ENCODE measurements at places on chromosomes 3 and 15.

DNA sequence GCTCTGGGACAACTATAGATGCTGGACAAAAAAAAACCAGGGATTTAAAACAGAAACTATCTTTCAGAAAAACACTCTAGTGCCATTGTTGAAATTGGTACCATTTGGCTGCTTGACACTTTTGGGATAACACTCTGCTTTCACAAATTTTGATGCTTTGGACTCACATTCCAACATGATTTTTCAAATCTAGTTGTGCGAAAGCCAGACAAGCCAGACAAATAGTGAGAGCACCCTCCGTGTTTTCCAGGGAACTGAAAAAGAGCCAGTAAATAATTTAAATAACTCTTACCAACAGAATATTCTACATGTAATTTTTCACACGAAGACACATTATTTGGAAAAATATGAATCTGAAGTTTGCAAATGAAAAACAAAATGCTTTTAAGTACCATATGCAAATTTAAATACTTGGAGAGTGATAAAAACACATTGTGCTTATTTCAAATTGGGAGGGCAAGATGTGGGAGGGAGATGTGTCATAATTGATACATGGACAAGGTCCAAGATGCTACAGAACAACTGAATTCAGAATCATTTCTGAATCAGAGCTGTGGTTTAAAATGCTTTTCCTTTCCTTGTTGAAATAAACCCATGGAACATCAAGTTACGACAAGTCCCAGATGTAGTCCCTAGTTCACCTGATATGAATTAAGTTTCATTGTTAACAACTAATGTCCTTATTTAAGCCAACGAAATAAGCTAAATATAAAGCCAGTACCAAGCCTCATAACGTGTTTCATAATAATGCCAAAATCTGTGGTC is 144.2 kb upstream of the SOX2 start:
- no peak for DNase-seq

DNA sequence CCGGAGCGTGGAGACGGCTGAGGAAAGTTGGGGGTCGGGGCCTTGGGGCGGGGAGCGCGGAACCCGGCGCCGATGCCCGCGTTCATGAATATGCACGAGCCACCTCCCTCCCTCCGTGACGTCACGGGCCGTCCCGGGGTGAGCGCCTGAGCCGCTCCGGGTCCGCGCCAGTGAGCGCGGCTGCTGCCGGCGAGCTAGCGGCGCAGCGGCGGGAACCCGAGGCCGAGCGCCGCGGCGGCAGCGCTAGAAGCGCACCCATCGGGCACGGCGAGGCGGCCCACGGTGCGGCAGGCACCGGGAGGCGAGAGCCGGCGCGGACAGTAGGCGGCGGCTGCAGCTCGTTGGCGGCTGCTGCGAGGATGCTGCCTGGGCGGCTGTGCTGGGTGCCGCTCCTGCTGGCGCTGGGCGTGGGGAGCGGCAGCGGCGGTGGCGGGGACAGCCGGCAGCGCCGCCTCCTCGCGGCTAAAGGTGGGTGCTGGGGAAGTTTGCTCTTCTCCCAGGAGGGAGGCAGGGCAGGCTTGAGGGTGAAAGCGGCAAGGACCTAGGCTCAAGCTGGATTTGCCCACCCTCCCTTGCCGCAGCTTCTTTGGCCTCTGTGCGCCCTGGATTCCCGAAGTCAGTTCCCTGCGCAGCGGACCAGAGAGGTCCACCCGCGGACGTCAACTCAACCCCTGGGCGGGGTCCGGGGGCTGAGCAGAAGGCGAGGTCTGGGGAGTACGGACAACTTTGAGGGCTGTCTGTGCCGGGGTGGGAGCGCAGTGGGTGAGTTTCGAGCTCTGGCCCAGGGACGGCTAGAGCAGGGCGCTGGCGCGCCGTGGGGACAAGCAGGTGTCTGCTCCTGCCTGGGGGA is at the start of gene CLSTN2:
TSS of gene CLSTN2 (plus strand) at position 170 of the 850 bp plus-strand sequence.
- DNase-seq, result peak; percentile 43

- no peak for DNase-seq
These were observed 214.5 kb downstream of the MTHFS start for GRCh38 chr15:79682285-79682684.

GRCh38 chr15:101242999-101243336 is 8.9 kb downstream of the CHSY1 start:
- DNase-seq, result no peak

DNA sequence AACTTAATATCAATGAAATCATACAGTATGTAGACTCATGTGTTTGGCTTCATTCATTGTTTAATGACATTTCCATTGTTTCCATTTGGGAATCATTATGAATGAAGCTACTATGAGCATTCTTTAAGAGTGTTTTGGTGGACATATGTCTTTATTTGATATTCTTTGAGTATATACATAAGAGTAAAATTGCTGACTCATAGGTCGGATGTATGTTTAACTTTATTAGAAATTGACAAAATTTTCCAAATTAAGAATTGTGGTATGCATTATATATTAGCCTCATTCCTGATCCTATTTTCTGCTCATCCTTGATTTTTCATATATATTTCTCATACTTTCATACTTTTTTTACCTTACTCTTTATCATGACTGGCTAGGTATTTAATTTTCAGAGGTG is 28.7 kb upstream of the CMC1 start:
- no peak for DNase-seq

DNA sequence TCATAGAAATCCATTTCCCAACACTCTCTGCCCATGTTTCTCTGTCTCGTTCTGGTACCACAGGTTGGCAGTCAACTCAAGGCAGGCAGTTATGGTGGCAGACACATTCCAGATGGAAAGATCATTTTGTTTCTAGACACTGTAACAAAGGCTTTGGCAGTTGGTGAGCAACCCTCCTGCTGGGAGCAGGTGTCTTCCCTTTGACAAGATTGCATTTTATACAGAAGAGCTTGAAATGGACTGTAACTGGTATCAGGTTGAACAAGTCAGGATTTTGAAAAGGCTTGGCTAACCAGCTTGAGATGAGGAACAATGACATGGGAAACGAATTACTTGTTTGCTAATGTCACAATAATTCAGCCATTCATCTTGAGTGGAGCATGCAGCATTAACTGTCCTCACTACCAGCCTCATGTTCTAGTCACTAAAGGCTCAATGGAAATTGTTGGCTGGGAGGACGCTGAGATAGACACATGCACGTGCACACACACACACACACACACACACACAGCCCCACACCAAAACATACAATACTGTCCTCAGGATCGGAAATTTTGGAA is 170.0 kb downstream of the SEMA6D start:
- DNase-seq, result no peak

DNA sequence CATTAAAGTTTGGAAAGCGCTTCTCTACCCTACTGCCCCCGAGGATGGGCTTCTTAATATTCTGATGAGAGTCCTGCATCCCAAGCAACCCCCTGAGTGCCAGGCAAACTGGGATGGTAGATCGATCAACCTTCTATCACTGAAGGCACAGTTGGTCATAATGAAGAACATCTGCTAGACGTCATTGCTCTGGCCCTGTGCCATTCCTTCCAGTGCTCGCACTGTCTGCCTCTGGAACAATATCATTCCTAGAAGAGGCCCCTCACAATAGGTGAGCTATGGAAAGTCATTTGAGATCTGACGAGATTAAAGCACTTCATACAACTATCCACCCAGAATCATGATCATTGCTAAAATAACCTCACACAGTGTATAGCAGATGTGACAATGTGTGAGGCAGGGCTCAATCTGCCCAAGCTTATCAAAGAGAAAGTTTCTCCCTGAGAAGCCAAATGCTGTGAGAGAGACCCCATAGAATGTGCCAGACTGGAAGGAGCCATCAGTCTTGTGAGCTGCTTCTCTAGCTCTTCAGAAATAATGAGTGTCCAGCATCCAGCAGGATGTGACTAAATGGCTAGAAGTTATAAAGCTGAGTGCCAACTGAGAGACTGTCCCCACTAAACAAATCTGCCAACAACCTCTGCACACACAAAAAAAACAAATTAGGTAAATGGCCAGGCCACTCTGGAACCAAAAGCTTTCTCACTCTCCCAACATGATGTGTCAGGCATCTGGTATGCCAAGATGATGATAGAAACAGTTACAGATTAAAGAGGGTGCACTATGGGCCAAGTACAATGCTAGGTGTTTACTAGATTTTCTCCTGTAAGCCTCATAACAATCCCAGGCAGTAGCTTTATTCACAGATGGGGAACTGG is 165.5 kb downstream of the NECTIN3 start:
- no peak for DNase-seq

GRCh38 chr3:186413615-186414415 is 51.8 kb upstream of the DGKG start:
- DNase-seq, result peak; percentile 20

DNA sequence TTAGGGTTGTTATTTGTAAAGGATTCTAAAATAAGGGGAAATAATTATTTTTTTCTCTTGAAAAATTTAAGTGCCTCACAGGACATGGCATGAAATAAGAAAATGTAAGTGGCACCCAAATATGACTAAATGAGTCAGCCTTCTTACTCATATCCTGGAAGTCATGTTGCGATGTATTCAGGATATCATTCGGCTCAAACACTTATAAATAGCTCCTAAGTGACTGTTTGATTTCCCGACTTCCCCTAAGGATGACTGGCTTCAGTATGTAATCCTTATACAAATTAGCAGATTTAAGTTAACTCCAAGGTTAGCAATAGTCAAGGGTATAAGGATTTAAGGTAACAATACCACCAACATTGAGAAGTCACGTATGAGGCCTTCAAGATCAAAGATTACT is 57.3 kb upstream of the OSTN start:
- DNase-seq, result no peak

- peak; percentile 17 for DNase-seq
These were observed 851 bp downstream of the AP2M1 start for GRCh38 chr3:184175506-184175905.

GRCh38 chr3:160564258-160564911 is 986 bp downstream of the KPNA4 start:
- peak; percentile 27 for DNase-seq

- DNase-seq, result no peak
These were observed 6.9 kb downstream of the COL7A1 start for GRCh38 chr3:48588230-48588629.

DNA sequence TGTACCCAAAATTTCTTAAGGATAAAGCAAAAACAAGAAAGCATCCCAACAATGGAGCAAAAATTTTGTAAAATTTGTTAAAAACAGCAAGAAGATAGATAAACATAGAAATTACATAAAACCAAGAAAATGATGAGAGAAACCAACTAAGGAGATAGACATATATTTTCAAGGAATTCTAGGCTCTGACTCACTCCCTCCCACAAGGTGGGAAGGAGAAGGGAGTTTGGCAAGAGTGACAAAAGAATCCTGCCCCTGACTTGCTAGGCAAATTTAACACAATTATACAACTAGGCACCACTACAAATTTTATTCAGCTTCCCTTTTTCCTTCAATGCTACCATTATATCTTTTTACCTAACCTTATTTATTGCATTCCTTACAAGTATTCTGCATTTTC is 70.9 kb downstream of the MYO9A start:
- DNase-seq, result no peak

DNA sequence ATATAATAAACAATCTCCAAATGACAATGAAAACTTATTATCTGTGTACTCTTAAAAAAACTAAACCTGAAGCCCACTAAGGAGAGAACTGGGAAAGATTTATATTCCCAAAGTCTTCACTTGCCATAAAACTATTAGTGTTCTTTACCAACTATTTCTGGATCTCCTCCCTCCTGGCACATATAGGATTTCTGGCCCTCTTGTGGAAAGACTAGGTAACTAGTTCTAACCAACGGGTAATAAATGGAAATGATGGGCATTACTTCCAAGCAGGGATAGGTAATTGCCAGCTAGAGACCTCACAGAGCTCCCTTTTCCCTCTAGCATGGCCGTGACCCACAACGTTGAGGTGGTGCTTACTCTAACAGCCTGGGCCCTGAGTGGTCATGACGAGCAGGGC is 110.1 kb downstream of the DNAH12 start:
- DNase-seq, result peak; percentile 59

- DNase-seq, result no peak
These were observed 646.4 kb upstream of the ADAMTS9 start for GRCh38 chr3:65334045-65334665.

GRCh38 chr3:105436687-105437086 is 70.0 kb downstream of the ALCAM start:
- DNase-seq, result no peak

DNA sequence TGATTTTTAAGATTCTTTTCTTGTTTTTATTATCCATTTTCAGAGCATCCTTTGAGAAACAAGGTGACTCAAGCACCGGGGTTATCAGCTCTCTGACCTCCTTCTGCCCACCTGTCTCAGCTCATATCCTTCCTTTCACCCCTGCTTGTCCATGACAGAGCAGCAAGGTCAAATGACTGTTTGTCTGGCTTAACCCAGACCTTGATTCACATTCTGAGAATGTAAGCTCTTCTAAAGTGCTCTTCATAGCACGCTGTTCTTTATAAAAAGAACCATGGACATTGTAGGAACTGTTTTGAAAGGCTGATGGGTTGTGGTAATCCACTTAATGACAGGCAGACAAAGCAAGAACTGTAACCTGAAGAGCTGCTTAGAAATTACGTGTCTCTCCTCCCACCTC is 122.5 kb downstream of the CHST2 start:
- no peak for DNase-seq

DNA sequence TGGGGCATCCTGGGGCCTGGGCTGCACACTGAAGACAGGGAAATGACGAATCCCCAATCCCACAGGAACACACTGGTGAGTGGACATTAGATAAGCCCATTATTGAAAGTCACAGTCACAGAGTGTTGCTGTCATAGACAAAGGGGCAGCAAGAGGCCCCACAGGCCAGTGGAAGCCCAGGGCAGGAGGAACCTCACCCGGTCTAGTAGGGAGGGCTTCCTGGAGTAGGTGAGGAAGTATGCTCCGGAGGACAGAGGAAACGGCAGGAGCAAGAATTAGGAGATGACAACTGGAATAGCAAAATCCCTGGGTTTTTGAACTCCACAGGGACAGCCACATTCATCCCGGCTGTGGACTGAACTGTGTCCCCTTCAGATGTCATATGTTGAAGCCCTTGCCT is 101.2 kb downstream of the TPRA1 start:
- no peak for DNase-seq

GRCh38 chr3:169813278-169813677 is 574 bp upstream of the LRRC34 start:
- peak; percentile 19 for DNase-seq

DNA sequence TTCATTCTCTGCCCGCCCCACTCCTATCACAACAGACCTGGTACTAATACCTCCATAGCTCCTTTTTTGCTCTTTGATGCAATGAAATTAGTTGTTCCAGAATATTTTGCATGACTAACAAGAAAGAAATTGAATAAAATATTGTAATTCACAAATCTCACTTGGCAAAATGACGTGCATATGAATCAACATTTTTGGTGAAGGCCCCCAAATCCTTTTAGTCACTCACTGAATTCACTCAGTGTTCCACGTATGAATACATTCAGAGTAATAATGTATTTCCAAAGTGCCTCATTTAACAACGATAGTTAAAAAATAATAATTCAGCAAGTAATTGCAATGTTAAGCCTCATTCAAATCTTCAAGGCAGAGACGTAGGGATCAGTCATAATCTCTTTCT is 148.6 kb upstream of the STRIT1 start:
- DNase-seq, result no peak

Measured in hematopoietic multipotent progenitor cell treated with erythropoietin and hydrocortisone succinate and interleukin-3 and kit ligand, for 6 days (in vitro differentiated cells).